ENCODE measurements at places on chromosomes 12 and 14.

GRCh38 chr12:12392413-12392812 is 35.5 kb downstream of the BORCS5 start:
- DNase-seq = no peak

DNA sequence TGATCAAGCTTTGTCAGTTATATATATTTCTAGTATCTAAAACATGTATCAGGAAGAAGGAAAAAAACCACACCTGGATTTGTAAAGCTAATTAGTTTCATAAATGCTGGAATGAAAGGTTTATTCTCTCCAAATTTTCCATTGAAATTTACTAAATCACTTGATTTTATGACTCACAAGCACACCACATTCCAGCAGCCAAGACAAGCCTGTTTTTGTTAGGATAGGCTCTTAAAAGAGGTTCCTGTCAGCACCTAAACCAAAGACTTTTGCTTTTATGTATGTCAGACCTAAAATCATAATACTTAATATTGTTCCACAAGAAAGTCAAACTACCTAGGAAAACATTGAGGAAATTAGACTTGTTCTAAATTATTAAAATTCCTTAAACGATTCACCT is 85.3 kb upstream of the PAWR start:
- no peak for DNase-seq

DNA sequence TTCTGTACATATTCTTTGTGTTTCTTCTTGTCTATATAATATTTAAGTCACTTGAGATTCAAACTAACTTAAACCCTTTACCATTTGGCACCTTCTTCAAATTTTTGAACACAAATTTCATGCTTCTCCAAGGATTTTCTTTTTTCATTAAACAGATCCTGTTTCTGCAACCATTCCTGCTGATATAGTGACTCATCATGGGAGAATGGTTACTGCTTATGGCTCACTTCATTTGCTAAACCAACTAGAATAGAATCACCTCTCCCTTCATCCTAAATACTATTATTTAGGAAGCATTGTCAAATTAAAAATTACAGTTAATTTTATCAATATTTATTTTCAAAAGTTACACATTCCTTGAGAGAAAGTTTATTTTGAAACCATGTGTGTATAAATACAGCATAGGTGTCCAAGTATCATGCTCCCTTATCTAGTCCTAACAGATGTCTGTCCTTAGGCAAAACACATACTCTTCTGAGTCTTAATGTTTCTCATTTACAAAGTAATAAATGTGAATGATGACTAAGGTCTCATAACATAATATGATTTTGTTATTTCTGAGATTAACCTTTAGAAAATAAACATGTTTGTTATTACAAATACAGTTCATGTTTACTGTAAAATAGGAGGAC is 40.7 kb downstream of the PLCZ1 start:
- DNase-seq = no peak

GRCh38 chr12:76033081-76034011 is 1.8 kb upstream of the PHLDA1 start:
- no peak for DNase-seq

DNA sequence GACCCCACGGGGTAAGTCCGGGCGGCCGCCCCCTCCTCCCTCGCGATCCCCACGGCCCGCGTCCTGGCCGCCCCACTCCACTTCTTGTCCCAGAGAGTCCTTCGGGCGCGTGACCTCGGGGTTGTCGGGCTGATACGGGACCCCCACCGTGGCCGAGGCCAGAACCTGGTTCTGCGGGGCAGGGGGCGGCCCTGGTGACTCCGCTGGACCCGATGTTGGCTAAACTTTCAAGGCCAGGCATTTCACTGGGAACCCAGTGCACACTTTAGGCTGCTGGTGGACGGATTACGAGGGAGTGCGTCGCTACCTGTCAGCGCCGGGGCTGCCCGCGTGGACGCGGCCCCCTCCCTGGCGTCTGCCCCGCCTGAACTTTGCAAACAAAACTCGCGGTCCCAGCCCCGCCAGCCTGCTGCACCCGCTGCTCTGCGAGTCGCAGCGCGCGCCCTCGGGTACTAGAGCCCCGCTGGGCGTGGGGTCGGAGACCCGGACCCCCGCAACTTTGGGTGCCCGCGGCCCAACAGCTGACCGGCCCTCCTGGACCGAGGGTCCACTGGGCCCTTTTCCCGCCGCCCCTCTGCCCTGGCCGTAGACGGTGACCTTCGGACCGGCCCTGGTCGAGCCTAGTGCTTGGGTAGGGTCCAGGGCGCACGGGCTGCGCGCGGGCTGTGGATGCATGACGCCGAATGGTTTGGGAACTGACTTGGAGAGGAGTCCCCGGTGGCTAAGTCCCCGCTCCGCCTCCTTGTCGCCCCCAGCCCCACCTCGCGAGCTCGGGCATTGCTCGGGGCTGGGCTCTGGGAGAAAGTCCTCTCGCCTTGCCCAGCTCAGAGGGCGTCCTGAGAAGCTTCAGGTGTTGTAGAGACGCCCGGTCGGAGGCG is 624 bp downstream of the RIN3 start:
- DNase-seq = no peak

GRCh38 chr12:118581371-118581770 is 205.0 kb downstream of the SUDS3 start:
- no peak for DNase-seq

GRCh38 chr12:101876322-101876860 is 989 bp upstream of the DRAM1 start:
- no peak for DNase-seq

DNA sequence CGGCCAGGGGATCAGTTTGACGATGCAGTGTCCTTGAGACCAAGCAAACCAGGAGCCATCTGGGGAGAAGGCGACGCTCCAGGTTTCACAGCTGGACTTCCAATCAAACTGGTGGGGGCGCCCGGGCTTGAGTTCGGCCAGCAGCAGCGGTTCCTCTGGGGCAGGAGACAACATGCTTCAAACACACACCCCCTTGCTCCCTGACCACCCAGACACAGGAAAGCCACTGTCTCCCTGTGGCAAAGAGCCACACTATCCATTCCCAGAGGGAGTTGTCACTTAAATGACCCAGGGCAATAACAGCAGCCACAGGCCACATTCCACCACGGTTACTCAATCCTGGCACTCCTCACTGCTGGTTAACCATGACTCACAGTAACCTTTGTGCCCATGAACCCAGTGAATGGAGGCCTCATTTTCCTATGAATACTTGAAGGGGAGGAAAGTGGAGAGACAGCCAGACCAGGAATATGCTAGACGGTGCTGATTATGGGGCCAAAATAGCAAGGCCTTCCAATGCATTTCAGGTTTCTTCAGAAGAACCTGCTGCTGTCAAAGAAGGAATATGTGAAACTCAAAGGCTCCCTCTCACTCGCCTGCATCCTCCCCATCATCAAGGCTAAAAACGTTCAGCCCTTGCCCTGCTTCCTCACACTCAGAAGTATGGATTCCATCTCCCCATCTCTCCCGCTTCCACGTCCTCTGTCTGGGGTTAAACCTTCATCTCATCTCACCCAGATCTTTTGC is 8.5 kb downstream of the WSB2 start:
- peak; percentile 98 for DNase-seq

DNA sequence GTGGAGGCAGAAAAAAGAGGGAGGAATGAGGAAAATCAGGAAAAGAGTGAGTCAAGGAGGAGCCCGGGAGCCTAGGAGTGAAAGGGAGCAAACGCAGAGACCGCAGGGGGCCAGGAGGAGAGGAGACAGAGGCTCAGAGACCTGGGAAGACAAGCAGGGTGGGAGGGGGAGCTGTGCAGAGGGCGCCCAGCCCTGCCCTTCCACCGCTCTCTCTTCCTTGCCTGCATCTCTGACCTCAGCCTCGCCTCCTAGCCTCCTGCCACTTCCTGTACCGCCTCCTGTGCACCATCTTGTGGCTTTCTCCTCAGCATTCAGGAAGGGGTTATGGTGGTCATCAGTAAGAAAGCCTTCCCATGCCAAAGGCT is 1.3 kb downstream of the CLSTN3 start:
- DNase-seq = no peak

- no peak for DNase-seq
These were observed 16.9 kb upstream of the SLC6A15 start for GRCh38 chr12:84929501-84929900.

GRCh38 chr14:51822499-51822898 is 37.9 kb upstream of the GNG2 start:
- DNase-seq = no peak

DNA sequence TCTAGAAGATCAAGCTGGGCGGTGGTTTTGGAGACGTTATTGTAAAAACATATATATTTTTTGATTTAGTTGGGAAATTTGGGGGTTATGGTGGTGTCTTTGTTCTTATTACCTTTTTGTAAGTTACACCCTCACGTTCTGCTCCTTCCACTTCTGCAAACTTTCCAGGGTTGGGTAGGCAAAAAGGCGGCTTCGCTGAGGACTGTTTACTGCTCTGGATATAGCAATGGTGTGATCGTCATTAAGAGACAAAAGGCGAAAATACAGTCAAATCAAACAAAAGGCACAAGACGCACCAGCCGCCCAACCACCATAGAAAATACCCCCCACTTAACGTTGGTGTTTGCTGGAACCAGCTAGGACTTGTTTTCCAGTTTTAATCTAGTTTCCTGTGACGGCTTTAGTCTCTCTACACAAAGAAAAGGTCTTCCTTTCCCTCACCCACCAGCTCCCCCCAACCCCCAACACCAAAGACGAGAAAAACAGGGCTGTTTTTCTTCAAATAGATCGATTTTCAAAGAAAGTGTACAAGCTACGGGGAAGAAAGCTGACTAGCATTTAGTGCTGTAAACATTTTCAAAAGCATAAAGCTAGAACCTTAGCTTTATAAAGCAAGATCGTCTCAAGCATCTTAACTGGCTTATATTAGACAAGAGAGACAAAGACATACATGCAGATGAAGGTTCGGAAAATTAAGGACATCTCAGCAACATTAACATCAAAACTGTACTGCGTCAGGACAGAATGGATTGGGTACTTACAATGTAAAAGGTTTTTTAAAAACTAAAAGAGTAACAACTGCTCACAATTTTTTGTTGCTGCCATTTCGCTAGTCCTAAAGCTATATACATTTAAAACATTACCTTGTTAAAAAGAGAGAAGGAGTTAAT is 2.0 kb upstream of the SETD1B start:
- DNase-seq = peak; percentile 22

GRCh38 chr12:48013287-48013686 is 9.0 kb upstream of the COL2A1 start:
- no peak for DNase-seq

Data from SW480 (cell line).